Effector CD4-positive, alpha-beta T cell (primary cell): ENCODE measurements at places on chromosomes 4 and X.

- DNase-seq: no peak
These were observed 23.2 kb upstream of the ADD1 start for GRCh38 chr4:2820216-2820982.

GRCh38 chr4:146442801-146443200 lies 78.9 kb downstream of the SLC10A7 start:
- no peak for DNase-seq

DNA sequence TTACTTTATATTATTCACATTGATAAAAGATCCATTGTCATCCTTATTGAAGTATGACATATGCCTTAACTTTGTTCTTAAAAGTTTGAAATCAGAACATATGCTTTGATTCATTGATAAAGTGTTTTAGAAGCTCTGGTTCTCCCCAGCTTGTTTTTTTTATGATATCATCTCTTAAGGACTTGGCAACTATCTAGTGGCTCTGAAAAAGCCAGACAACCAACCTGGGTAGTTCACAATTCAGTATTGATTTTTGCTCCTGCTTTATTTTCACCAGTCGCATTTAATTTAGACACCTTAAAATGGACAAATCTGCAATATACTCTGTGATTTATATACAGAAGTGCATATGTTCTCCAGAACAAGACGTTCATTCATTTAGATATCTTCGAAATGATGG lies 70.1 kb downstream of the GRIA2 start:
- DNase-seq: no peak

DNA sequence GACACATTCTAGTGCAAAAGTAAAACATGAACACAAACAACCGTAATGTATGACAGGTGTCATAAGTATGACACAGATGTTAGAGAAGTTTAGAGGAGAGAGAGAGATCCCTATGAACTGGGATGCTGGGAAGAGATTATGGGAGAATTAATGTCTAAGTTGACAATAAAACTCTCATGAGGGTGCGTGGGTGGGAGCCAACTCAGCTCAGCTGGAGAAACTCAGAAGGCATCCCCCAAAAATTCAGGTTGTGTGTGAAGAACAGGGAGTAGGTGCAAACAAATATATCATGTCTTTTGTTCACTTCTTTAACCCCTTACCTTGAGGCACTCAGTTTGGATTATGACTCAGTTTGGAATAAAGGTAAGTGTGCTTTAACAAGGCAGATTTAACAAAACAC lies 484.1 kb downstream of the INPP4B start:
- no peak for DNase-seq

DNA sequence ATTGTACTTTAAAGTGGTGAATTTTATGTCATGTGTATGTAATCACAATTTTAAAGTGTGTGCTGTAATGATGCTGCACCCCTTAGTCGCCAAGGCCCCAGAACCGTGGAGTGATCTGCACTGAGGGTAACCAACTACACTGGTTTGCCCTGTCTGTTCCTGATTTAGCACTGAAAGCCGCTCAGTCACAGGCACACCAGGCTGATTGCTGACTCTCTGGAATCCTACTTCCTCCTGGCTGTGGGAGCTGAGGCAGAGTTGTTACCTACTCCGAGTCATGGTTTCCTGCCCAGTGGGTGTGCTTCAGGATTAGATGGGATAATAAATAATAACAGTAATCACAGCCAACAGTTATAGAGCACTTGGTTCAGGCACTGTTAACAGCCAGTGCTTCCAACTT lies 645.4 kb downstream of the BCOR start:
- DNase-seq: no peak

DNA sequence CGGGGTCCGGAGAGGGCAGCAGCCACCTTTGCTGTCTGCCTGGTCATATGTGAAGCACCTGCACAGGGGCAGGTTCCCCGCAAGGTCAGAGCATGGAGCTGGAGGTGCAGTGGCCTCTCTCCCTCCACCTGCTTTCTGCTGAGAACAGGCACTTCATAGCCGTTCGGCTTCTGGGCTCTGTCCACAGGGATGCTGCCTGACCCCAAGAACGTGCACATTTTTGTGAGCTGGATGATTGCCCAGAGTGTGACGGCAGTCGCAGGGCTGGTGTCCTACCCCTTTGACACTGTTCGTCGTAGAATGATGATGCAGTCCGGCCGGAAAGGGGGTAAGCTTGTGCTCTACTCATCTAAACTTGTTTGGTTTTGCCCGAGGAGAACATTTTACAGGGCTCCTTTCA lies 2.5 kb downstream of the SLC25A4 start:
- DNase-seq: no peak

- no peak for DNase-seq
These were observed 47.5 kb upstream of the FAM120C start for GRCh38 chrX:54230435-54231148.

- DNase-seq: no peak
These were observed 684.9 kb upstream of the MAGEB2 start for GRCh38 chrX:29530501-29530900.
